ENCODE measurements at places on chromosomes 3 and 15. TPM values are rescaled to one million over a fixed set of nuclear protein-coding genes. Genes with fewer than 3 reads are reported as not detected.

FAM43A gene
- total RNA-seq, result 12.0 TPM

DLEC1 gene
- total RNA-seq, result 0.16 TPM

RPS17 gene
- total RNA-seq, result 677 TPM

GOLGA6L4 gene
- total RNA-seq, result 1.3 TPM

GOLGA6L9 gene
- 1.6 TPM for total RNA-seq

GPR171 gene
- total RNA-seq, result not detected

TM4SF18 gene
- 0.32 TPM for total RNA-seq

RTF1 gene
- total RNA-seq, result 29.1 TPM

NXPE3 gene
- total RNA-seq, result 27.4 TPM

SCAANT1 gene
- not detected for total RNA-seq

FOXL2NB gene
- total RNA-seq, result 10.4 TPM

IMPDH2 gene
- 273 TPM for total RNA-seq

ZNF660 gene
- total RNA-seq, result 1.7 TPM

GOLGA8S gene
- not detected for total RNA-seq

RMDN3 gene
- 21.6 TPM for total RNA-seq

PPM1L gene
- total RNA-seq, result 6.0 TPM

AGBL1 gene
- total RNA-seq, result not detected

PLA2G4B gene
- total RNA-seq, result 0.36 TPM

SOX2 gene
- total RNA-seq, result 6.3 TPM

NR2F2 gene
- 3.5 TPM for total RNA-seq

SI gene
- not detected for total RNA-seq

U2SURP gene
- 65.7 TPM for total RNA-seq

HYAL1 gene
- total RNA-seq, result 0.65 TPM

MYRIP gene
- 0.65 TPM for total RNA-seq

CD200R1 gene
- total RNA-seq, result 0.16 TPM

AGTR1 gene
- total RNA-seq, result 42.3 TPM

WDR49 gene
- 0.49 TPM for total RNA-seq

SORD gene
- 20.5 TPM for total RNA-seq

AP3B2 gene
- 1.6 TPM for total RNA-seq

ZNF860 gene
- 0.85 TPM for total RNA-seq

AEN gene
- total RNA-seq, result 80.0 TPM

CDC25A gene
- 2.8 TPM for total RNA-seq

IQCF5 gene
- total RNA-seq, result not detected

GUCA1C gene
- total RNA-seq, result not detected

SLC28A1 gene
- not detected for total RNA-seq

ARL6IP5 gene
- 135 TPM for total RNA-seq

KCNAB1 gene
- total RNA-seq, result not detected

SLC24A5 gene
- total RNA-seq, result 0.16 TPM

LIPH gene
- not detected for total RNA-seq

CLSTN2 gene
- 2.8 TPM for total RNA-seq

GCSAM gene
- total RNA-seq, result not detected

FRMD5 gene
- total RNA-seq, result 0.16 TPM

BUB1B gene
- 5.0 TPM for total RNA-seq

ABHD14A gene
- total RNA-seq, result 10.3 TPM

ZPLD1 gene
- total RNA-seq, result not detected

LRTM1 gene
- total RNA-seq, result 0.49 TPM
